Progenitor cell of endocrine pancreas (in vitro differentiated cells): ENCODE measurements at places on chromosomes 12 and 14.

GRCh38 chr12:22051114-22051698 lies 5.2 kb downstream of the CMAS start:
- no peak for DNase-seq

DNA sequence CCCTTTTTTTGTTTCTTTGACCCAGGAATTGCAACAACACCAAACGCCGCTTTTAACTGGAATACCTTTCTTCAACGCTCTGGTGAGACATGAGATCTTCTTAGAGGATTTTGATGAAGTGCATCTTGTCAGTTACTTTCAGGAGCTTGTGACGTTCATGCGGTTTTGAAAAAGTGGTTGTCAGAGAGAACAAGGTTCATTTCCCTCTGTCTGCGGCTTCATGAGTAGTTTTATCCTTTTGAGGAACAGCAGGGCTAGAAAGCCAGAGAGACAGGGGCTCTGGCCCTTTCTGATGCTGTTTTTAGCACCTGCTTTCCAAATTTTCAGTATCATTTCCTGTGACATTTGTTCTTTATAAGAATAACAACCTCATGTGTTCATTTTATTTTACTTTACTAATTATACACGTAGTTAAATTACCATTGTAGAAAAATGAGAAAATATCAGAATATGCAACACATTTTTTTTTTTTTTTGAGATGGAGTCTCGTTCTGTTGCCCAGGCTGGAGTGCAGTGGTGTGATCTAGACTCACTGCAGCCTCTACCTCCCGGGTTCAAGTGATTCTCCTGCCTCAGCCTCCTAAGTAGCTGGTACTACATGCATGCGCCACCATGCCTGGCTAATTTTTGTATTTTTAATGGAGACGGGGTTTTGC lies 61.8 kb downstream of the GLT1D1 start:
- DNase-seq = no peak

DNA sequence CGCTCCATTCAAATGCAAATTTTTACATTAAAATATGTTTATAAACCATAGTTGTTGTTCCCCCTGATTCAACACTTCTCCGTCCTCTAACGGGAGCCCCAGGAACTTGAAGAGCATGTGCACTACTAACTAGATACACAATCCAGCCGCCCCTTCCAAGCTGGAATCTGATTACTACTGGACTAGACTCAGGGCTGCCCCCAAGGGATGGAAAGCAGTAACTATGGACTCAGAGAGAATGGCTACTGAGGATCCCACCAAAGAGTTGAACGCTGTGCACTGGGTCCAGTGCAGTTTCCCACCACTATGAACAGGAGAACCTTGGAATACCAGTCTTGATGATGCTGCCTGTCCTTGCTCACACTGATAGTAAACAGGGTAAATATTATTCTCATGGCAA lies 48.6 kb upstream of the PCNX1 start:
- DNase-seq = no peak

GRCh38 chr12:124211753-124212152 lies 83.1 kb upstream of the RFLNA start:
- no peak for DNase-seq

- no peak for DNase-seq
Observed at GRCh38 chr12:3418609-3419390, 72.2 kb upstream of the PRMT8 start.

DNA sequence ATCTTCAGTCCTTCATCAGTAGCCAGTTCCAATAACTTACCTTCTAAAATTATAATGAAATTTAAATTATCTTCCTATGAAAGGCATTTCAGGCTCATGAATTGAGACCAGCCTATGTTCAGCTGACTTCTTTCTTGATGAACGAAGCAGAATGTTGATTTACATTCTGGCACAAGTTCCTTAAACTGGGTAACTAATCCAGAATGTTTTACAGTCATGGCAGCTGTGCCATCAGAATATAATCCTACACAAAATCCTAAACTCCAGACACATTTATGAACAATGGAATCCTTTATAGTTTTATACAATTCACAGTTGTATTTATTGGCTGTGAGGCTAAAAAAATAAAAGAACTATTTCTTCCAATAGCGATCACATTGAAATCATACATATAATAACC lies 97.3 kb upstream of the CPM start:
- DNase-seq = no peak

GRCh38 chr12:104468371-104468770 lies 11.6 kb downstream of the CHST11 start:
- DNase-seq = no peak

DNA sequence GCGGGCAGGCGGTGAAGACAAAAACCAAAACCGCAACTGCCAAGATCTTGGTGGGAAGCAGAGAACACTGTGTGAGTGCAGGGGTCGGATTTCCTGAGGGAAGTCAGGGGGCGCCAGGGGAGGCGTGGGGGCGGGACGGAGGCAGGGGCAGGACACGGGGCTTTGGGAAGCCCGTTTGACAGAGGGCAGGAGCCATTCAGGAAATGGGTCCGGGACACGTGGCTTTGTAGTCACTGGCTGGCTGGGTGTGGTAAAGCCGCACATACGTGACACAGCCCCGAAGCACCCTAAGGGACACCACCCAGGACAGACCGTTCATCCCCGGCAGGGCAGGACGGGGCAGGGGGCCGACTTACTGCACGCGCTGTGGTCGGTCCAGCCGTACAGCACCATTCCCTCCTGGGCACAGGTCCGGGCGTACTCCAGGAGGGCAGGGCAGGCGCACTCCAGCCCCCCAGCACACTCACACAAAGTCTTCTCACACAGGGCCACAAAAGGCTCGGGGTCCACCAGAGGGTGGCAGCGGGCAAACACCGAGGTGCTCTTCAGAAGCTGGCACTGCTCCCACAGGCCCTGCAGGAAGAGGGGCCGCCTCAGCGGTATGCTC lies 49.4 kb downstream of the VWF start:
- DNase-seq = no peak

DNA sequence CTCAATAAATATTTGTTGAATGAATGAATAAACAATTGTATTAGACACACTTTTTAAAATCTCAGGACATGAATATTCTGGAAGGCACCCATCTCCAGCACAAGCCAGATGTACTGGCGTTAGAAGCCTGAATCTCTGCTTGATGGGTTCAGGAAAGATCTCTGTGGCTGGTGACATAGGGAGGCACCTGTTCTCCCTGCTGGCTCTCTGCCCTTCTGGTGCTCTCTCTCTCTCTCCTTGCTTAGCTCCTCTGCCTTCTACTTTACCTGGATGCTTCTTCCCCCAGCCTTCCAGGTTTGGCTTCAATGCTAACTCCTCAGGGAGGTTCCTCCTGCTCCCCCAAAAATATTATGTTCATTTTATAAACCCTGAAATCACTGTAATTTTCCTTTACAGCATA lies 1.5 kb downstream of the CYP46A1 start:
- no peak for DNase-seq

GRCh38 chr14:24145690-24146452 lies 539 bp downstream of the PSME2 start:
- DNase-seq = no peak

GRCh38 chr12:32290411-32290810 lies 108.9 kb upstream of the FGD4 start:
- DNase-seq = no peak

DNA sequence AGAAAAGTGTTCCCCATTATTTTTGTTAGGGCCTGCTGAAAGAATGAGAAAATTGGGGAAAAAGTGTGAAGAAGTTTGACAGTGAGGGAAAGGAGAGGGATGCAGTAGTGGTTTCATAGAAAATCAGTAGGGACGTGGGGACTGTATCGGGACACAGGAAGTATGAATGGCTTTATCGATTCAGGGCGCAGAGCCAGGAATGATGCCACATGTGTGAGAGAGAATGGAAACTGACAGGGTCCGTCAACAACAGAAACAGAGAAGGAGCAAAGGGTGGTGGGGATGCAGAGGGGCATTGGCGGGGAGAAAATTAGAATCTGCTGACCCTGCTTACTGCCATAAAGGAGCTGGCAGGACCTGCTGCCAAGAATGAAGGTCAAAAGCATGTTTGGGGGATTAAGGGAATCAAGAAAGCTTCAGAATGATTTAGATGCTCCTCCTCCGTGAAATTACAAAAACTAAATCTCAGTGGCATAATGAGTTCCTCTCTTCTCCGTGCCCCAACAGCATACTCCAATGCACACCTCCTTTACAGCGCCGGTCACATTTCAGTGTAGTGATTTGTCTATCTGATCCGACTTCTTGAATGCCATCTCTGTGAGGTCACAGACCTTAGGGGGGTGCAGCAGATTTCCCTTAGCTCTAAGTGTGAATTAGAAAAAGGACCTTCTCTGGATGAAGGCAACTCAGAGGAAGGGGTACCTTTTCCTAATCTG lies 92.6 kb downstream of the EMP1 start:
- no peak for DNase-seq

GRCh38 chr12:56411781-56412639 lies 37.2 kb downstream of the TIMELESS start:
- no peak for DNase-seq

DNA sequence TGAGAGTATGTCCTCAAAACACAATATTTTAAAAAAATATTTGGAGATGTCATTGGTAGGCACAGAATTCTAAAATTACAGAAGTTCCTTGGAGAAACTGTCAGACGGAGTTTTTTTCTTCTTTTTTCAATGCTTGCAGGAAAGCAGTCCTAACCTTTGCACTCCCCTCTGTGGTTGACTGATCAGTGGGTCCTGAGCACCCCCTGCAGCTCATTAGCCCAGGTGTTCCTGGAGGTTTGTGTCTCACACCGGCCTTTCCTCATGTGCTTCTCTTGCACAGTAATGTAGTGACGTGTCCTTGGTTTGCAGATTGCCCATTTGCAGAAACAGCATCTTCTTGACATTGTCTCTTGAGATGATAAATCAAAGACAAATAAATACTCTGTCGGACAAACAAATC lies 513.0 kb downstream of the TMEM121 start:
- DNase-seq = no peak

DNA sequence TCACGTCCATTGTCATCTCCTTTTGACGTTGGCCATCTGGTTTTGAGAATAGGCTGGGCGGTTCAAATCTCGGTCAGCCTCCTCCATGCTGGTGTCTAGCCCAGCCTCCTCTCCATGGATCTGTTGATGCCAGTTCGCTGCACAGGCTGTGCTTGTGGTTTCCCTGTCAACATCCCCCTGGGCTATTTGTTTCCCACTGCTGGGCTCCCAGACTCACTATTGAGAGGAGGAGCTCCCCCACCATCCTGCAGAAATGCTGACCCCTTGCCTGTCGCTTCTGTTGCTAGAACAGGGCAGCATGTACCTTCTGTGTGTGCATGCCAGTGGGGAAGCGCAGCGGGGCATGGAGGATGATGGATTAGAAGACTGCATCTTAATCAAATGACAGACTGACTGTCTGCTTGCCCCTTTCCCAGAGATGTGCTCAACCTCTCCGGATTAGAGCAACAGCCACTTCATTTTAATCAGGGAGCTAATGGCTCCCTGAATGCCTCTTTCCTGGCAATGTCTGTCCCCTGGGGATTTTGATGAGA lies 170.5 kb downstream of the TSPAN9 start:
- no peak for DNase-seq

- no peak for DNase-seq
Observed at GRCh38 chr12:68579254-68579653, 31.4 kb upstream of the RAP1B start.

GRCh38 chr12:112974904-112975303 lies 3.4 kb upstream of the OAS2 start:
- no peak for DNase-seq

DNA sequence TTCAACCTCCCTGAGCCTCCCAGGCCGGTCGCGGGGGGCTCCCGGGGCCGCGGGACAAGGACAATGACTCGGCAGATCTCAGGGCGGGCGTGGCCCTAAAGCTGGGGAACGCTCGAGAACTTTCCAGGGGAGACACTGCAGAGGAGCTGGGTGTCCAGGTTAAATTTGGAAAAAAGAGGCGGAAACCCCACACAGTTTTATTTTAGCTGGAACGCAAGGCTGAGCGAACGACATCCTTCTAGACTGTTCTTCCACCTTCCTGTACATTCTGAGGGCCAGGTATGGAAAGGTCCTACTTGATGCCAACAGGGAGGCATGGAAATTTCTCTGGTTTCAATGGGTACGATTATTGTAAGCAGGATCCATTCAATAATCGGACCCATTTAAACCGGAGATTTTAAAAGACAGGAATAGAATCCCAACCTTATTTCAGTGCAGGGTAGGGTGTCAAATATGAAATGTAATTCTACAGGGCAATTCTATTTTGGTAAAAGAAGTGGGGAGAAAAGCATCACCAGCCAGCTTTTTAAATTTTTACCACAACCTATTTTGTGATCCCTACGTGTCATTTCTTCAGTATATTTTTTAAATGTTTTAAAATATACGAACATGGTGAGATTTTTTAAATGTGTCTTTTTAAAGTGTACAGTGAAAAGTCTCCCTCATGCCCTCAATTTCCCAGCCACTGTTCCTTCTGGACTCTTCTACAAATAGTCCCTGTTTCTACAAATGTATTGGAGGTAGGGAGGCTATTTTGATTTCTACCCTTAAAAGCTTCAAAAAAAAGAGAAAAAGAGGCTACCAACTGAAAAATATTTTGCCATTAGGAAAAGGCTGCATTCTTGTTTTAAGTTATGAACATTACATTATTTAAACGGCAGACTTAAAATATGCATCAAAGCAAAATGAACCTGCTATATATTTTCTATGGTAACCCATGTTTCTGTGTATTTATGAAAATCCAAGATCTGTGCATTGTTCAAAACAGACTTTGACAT lies 1.1 kb upstream of the UBC start:
- no peak for DNase-seq

DNA sequence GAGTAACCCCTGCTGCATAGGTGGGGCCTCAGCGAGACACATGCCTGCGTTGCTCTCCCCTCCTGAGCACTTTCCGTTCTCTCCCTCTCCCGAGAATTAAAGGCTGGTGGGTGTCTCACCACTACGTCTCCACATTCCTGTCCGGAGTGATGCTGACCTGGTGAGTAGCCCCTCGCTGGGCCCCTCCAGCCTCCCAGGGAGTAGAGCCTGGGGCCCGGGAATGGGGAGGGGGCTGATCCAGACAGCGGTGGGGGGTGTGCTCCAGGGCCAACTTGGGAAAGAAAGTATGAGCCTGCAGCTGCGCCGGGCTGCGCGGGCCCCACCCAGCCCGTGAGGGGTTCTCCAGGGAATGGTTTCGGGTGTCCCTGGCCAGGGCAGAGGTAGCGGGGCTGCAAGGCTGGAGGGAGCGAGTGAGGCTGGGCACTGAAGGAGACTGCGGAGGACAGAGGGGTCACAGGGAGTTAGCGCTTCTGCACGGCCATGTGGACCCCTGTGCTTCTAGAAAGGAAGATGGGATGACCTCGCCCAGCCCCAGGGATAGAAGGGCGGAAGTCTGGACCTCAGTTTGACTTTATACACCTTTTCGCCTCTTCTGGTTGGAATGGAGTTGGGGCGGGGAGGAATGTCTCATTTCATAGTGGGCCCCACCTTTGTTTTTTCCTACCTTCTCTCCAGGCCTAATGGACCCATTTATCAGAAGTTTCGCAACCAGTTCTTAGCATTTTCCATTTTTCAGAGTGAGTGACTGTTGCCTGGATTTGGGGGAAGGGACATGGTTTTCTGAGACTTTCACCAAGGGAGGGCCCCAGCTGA lies 22.5 kb downstream of the RHOF start:
- no peak for DNase-seq

- DNase-seq = no peak
Observed at GRCh38 chr14:59376686-59377085, 88.5 kb downstream of the GPR135 start.
